ENCODE measurements at places on chromosomes 3 and 15.

DNA sequence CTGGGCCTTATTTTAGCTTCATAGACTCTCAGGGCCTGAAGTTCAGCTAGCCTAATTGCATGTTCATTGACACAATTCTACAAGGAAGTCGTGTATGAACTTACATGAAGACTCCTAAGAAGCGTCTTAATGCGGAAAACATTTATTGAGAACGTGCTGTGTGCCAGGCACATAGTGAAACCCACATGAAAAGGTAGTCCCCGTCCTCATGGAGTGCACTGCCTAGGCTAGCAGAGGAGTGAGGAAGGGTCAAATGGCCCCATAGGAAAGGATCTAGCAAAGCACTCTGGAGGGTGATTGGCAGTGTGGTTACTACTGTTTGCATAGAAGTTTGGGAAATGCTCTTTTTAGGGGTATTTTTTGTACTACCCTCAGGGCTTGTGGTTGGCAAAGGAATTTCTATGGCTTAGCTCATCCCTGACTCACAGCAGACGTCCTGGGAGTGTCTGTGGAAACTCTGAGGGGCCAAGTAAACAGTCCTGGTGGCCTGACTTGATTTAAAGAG, 854 bp upstream of the NPTN start:
- peak; percentile 9 for DNase-seq

DNA sequence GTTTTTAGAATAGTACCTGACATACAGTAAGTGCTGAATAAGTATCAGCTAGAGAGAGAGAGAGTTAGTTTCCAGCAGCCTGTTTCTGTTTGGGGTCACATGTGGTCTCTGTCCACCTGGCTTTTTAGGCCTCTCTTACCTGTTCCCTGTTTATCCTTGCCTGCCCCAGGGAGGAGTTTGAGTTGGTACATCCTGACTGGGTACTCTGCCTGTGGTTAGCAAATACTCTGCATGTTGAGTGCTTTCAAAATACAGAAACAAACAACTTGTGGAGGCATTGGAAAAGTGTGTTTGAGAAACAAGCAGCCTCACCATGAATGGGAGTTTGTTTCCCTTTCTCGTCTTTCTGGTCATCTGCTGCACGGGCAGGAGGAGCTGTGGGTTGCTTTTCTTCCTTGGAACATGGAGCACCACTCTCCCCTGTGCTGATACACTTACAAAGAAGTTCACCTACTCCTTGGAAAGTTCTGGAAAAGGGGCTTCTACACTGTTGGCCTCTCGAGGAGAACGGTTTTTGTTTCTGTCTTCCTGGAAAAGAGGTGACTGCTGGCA, 166.1 kb downstream of the PGPEP1L start:
- DNase-seq, result no peak

DNA sequence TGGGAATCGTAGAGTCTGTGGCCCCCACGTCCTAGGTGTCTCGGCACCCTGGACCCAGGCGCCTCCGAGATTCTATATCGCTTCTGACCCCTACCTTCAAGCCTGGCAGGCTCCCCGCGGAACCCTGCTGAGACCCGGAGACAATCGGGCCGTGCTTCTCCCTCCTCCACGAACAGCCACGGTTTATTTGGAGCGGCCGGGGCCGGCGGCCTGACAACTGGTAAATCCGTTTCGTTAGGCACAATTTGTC, 1.4 kb downstream of the GATA2 start:
- no peak for DNase-seq

GRCh38 chr3:88986834-88987233, 120.6 kb upstream of the EPHA3 start:
- no peak for DNase-seq

DNA sequence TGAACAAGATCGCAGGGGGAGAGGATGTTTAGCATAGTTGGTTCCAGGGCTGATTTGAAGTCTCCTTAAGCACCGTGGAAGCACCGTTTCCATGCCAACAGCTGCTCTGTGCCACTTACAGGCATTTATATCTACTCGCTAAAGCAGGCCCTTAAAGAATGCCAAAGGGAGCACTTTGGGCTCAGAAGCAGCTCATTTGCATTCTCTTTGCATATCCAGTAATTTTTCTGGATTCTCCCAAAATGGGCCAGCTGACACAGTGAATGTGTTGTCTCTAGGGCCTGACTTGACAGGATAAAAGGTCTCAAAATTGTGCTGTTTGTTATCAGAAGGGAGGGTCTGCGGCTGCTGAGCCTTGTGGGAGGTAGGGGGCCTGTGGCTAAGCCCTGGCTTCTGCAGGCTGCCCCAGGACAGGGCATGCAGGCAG, 138.6 kb downstream of the FBLN2 start:
- DNase-seq, result no peak

GRCh38 chr3:122921791-122922651, 105.5 kb downstream of the SEMA5B start:
- no peak for DNase-seq

DNA sequence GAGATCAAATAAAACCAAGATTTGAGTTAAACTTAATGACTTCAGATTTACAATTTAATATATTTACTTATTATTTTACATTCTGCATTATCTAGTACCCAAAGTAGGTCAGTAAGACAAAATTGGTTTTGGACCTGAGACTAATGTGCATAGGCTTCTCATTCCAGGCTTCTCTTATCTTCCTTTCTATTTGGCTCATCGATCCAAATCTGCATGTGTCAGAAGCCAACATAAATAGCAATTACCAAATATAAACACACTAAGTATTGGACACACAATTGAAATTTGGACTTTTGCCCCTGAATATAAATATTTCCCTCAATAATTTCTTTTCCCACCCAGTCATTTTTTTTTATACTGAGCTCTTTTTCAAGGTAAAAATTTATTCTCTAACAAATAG, 290.6 kb upstream of the ARHGEF26 start:
- DNase-seq, result no peak

Measured in GF-D8 (cell line).